ENCODE measurements at places on chromosomes 3 and 15.

GRCh38 chr15:79030470-79030869 is 60.1 kb downstream of the RASGRF1 start:
- DNase-seq, result no peak

GRCh38 chr3:149917124-149917667 is 53.5 kb downstream of the PFN2 start:
- no peak for DNase-seq

- peak; percentile 82 for DNase-seq
Observed at GRCh38 chr15:58484791-58485600, 53.2 kb downstream of the LIPC start.

DNA sequence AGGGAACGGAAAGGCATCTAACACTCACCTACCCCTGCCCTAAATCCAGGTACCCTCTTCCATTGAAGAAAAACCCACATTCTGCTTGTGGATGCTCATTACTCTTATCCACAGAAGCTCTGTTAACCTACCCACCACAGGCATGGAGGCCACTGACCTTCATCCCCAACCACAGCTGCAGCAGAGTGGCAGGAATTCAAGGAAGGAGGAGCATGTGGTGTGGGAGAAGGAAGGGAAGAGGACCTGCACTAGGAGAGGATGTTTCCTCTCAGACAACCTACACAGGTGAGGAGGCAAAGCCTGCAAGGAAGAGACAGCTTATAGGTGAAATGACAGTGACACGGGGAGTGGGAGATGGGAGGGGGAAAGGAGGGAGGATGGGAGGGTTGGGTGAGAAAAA is 192.5 kb upstream of the TSC22D2 start:
- DNase-seq, result no peak

DNA sequence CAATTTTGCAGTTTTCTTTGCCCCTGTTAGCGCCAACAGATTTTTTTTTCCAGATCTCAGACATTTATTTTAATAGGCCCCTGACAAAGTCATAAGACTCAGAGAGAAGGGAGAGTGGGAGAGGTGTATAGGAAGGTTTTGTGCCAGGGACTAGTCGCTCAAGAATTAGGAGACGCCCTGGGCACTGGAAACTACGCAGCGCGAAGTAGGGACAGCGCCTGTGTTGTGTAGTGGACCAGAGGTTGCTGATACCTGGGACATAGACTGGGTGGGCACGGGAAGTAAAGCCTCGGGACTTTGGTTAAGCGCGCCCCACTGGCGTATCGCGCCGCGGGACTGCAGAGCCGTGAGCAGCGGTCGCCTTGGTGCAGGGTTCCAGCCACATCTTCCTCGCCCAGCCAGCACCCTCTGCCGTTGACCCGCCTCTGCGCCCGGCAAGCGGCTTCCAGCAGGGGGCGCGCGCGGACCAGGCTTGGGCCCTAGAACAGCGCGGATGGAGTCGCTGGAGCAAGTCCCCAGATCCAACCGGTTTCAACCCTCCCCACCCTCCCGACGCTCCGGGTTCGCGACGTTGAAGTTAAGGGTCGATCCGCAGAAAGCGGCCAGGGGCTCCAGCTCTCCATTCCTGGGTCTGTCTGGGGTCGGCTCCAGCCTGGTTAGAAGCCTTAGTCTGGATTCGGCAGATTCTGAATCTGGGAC is 3.0 kb upstream of the ISLR2 start:
- peak; percentile 88 for DNase-seq

GRCh38 chr15:70156671-70157271 is 59.1 kb upstream of the TLE3 start:
- DNase-seq, result no peak

DNA sequence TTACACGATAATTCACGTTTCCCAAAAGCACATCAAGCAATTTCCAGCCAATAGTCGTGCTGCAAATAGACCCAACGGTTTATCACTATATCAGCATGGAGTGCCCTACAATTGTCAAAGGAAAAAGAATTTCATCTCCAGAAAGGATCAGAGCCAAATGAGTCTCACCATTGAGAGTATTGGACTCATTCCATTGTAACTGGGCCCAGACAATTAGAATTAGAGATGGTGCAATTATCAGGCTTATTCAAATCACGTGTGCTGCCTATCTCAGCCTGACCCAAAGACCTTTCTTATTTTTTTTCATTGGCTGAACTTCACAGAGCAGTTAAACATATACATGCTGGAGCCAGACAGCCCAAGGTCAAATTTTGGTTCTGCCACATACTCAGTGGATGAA is 87.0 kb upstream of the LRTM1 start:
- DNase-seq, result no peak

DNA sequence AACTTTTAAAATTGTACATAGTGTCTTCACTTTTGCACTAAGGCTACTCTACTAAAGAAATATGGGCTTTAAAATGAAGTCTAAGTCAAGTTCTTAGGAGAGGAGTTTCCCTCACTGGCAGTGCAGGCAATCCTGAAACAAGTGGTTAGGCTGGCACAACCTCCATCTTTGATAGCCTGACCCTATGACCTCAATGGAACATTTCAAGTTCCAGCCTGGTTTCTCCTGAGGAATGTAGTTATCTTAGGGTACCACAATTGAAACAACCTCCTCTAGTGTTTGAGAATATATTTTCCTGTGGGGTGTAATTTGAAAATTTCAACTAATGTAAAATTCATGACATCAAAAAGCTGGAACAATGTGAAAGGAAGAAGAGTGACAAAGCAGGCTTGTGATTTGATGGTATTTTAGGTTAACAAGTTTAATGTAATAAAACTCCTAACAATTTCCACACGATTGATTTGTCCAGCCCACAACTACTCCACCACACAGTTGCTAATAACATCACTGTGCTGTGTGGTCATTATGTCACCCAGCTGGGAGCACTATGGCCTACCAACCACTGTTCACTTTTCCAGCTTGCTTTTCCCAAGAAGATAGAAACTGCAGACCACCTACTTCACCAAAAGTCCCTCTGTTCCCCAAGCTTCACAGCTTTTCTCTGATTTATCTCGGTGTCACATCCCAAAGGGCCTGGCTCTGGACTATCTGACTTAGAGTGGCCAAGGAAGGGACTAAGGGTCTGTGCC is 1.8 kb downstream of the WWTR1 start:
- DNase-seq, result no peak

GRCh38 chr15:88609344-88610090 is 11.6 kb upstream of the AEN start:
- DNase-seq, result no peak

DNA sequence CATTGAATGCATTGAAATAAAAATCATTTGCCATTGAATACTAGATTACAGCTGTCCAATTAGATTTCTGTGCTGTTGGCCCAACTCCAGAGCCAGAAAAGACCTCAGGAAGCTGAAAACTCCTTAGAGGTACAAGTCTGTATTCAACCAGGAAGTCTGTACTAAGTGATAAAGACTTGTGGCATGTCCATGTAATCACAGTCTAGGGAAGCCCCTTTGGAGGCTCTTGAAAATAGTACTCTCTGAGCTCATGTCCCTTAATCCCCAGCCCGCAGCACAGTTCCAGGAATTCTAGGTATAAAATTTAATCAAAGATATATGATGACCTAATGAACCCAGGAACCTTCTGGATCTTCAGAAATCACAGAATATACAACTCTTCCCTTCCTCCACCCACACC is 279.4 kb downstream of the RSL24D1 start:
- DNase-seq, result no peak

GRCh38 chr3:188365184-188365583 is 211.2 kb downstream of the LPP start:
- DNase-seq, result no peak

GRCh38 chr3:73783811-73784210 is 159.1 kb upstream of the PDZRN3 start:
- DNase-seq, result no peak

GRCh38 chr15:64865998-64866520 is 24.3 kb downstream of the PLEKHO2 start:
- DNase-seq, result no peak

- DNase-seq, result no peak
Observed at GRCh38 chr3:43915546-43915945, 224.8 kb downstream of the ABHD5 start.

DNA sequence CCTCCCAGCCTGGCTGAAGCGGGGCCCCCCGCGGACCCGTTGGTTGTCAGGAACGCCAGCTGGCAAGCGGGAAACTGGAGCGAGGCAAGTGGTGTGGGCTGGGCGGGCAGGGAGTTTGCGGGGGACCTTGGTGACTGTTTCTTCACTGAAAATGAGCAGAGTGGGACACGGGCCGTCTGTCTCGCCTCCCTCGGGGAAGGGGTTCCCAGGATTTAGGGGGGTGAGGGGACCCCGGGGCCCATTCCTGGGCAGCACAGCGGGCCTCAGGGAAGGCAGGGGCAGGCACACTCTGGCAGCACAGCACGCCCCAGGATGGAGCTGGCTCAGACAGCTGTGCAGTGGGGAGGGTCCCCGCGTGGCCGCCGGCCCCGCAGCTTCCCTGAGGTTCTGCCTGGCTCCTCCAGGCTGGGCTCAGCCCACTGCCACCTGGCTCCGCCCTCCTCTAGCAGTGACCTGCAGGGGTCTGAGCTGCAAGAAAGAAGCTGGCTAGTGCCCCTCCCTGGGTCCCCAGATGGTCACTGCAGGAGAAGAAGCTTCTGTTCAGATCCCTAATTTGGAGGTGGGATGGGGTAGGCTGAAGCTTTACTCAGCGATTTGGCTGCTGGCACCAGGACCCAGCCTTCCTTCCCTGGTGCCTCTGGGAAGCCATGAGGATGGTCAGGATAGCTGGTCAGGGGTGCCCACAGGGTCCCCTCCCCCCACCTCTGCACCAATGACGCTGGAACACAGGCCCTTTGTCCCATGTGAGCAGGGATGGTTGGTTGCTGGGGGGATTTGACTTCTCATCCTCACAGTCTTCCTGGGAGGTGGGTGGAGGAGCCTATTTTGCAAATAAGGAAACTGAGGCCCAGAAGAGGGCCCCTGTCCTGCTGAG is 90.4 kb downstream of the TBC1D2B start:
- no peak for DNase-seq

DNA sequence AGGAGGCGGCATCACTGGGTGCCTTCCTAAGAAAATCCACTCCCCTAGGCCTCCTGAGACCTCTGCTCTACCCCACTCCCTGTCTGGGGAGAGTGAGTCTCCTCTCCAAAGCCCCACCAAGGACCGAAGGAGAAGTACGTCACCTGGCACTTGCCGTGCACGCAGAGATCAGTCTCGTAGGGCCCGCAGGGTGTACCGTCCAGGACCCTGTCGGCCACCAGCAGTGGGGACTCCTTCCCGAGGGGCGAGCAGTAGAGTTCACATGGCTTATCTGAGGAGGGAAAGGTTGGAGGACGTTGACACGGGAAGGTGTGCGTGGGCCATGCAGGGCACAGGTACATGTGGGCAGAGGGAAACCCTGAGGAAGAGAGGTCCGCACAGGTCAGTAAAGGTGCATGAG is 232.9 kb downstream of the ADAMTS17 start:
- DNase-seq, result no peak

- DNase-seq, result peak; percentile 40
Observed at GRCh38 chr3:186307594-186308221, 54.3 kb downstream of the DGKG start.

DNA sequence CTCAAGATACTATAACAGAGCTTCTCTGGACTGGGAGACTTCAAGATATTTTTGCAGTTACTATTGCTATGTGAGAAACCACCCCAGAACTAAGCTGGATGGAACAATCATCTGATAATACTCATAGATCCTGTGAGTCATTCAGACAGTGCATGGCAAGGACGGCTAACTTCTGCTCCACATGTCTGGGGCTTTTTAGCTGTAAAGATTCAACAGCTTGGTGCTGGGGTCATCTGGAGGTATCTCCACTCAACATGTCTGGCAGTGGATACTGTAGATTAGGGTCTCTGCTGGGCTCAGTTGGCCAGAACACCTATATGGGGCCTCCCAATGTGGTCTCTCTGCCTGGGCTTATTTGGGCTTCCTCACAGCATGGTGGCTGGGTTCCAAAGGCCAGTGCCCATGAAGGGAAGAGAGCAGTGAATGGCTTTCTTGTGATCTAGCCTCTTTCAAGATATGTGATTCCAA is 117.3 kb upstream of the SLC7A14 start:
- DNase-seq, result no peak

GRCh38 chr15:38721568-38721945 is 156.9 kb upstream of the RASGRP1 start:
- no peak for DNase-seq

DNA sequence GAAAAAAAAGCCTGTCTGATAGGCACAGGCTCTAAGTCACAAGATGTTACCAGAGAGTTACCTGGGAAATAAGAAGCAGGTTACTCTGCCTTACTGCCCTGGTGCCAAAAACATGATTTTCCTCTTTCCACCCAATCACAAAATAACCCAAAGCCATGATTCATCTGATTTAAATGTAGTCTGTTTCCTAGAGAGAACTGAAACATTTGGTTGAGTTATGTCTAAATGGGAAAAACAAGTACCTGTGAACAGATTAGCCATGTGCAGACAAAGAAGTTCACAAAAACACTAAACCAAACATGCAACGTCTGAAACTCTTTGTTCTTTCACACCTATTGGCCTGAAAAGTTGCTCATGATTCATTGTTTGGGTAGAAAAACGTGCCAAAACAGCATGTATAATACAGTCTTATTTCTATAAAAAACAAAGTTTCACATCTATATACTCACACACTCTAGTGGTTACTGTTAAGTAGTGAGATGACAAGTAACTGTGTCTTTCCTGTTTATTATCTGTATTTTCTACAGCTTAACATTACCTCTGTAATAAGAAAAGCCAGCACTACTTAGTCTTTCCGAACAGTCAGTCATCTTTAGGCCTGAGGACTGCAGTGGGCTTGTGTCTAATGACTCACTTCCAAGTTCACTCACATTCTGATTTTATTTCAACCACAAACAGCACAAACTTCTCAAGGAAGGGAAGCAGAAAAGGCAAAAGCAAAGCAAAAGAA is 30.2 kb downstream of the FAM174B start:
- no peak for DNase-seq

DNA sequence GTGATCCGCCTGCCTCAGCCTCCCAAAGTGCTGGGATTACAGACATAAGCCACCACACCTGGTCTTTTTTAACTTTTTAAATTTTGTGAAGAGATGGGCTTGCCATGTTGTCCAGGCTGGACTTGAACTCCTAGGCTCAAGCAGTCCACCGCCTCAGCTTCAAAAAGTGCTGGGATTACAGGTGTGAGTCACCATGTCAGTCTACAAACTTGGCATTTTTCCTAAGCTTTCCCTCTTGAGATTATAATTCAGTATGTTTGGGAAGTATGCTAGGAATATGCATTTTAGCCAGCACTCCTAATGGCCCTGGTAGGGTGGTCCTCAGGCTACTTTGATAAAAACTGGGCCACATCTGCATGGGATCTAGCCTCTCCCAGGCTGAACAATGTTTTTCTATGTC is 4.4 kb downstream of the WDR73 start:
- DNase-seq, result no peak

- DNase-seq, result no peak
Observed at GRCh38 chr3:160016972-160017371, 28.3 kb downstream of the IL12A start.

- no peak for DNase-seq
Observed at GRCh38 chr15:44023176-44023575, 171.9 kb downstream of the FRMD5 start.

DNA sequence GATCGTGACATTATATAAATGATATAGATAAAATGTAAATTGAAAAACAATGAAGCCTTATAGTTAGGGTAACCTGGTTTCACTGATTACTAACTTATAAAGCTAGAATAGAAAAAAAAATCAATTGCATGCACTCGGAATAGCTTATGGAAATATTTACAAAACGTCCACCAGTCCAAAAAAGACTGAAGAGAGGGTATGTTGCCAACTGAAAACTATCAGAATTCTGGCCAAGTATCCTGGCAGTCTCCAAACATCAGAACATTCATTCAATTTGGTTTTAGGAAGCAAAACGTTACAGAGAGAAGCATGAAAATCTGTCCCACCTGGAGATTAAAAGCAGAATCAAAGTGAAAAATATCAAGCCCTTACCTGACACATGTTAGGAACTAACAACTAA is 892.4 kb downstream of the ROBO1 start:
- no peak for DNase-seq

GRCh38 chr3:8559351-8559750 is 57.7 kb downstream of the LMCD1 start:
- no peak for DNase-seq

All from activated naive CD4-positive, alpha-beta T cell treated with anti-CD3 and anti-CD28 coated beads, Interleukin-2, amount 10 ng/mL, durations not matched to agents 7 days and 5 days (primary cell).